ENCODE measurements at places on chromosomes 16 and 17.

- DNase-seq: no peak
Measured at GRCh38 chr17:9936095-9936494, 31.0 kb upstream of the RCVRN start.

GRCh38 chr16:73306901-73307413 is 259.0 kb upstream of the ZFHX3 start:
- no peak for DNase-seq

GRCh38 chr16:67146523-67147357 is 4.1 kb downstream of the B3GNT9 start:
- DNase-seq: no peak

DNA sequence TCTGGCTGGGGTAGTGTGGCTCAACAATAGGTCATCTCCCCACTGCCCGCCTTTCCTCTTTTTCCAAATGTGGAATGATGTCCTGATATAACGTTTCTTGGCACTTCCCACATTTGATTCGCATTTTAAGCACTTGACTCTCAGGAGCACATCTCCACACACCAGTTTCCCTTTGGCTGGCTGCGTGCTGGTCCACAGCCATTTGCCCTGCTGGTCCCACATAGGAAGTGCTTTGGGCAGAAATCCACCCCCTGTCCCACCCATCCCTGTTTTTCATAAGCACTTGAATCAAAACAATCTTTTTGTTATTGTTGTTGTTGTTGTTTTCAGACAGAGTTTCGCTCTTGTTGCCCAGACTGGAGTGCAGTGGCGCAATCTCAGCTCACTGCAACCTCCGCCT is 24.0 kb upstream of the TNFRSF13B start:
- no peak for DNase-seq

DNA sequence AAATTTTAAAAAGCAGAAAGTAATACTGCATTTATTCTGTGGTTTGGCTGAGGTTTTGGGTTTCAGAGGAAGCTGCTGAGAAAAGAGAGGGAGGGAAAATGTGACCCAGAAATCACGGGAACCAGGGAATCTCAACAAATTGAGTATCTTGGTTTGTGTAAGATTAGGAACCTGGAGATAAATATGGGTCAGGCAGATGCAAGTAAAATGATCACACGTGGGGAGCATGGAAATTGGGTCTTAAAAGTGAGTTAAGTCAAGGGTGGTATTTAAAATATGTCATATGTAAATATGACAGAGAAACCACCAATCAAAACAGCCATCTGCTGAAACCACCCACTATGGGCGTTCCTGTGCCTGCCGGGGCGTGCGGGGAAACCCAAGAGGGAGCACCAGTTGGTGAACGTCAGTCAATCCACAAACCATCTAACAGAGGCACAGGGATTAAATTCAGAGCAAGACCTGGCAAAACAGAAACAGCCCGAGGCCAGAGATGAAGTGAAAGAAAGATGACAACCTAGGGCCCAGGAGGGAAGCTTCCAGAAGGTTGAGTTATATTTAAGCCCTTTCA is 33.4 kb downstream of the CDH13 start:
- no peak for DNase-seq

- no peak for DNase-seq
Measured at GRCh38 chr16:84049403-84050060, 6.9 kb upstream of the SLC38A8 start.

DNA sequence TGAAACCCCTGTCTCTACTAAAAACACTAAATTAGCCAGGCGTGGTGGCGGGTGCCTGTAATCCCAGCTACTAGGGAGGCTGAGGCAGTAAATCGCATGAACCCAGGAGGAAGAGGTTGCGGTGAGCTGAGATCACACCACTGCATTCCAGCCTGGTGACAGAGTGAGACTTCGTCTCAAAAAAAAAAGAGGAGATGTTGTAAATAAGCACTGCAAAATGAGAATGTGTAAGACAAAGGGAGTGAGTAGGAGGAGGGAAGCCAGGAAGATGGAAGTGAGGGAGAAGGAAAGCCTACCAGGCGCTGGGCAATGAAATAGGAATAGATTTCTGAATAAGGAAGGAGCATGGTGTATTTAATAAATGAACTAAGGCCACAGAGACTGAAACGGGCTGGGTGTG is 8.7 kb upstream of the PRPF8 start:
- no peak for DNase-seq

GRCh38 chr16:57624044-57624688 is 4.3 kb upstream of the ADGRG1 start:
- no peak for DNase-seq

DNA sequence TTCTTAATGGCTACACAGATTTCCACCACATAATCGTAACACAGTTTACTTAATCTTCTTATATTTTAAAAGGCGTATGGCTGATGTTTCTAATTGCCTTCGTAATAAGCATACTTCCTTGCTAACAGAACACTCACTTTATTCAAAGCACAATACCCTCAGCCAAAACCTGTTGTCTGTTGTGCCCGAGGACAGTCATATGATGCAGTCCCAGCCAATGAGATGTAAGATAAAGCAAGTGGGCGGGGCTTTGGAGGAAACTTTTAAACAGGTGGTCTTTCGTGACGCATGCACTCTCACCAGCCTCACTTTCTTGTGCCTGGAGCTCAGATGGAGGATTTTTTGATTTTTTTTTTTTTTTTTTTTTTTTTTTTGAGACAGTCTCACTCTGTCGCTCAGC is 174.1 kb downstream of the ZFHX3 start:
- no peak for DNase-seq

- DNase-seq: no peak
Measured at GRCh38 chr17:1541367-1541904, 21.2 kb downstream of the PITPNA start.

DNA sequence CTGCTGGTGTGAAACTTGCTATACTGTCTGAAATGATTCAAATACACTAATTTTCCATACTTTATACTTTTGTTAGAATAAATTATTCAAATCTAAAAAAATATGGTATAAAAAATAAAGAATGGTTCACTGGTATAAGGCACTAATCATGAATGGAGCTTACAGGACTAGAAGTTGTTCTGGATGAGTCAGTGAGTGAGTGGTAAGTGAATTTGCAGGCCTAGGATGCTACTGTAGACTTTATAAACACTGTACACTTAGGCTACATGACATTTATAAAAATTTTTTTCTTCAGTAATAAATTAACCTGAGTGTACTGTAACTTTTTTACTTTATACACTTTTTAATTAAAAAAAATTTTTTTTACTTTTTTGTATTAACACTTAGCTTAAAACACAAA is 95.5 kb downstream of the MAP2K4 start:
- no peak for DNase-seq

DNA sequence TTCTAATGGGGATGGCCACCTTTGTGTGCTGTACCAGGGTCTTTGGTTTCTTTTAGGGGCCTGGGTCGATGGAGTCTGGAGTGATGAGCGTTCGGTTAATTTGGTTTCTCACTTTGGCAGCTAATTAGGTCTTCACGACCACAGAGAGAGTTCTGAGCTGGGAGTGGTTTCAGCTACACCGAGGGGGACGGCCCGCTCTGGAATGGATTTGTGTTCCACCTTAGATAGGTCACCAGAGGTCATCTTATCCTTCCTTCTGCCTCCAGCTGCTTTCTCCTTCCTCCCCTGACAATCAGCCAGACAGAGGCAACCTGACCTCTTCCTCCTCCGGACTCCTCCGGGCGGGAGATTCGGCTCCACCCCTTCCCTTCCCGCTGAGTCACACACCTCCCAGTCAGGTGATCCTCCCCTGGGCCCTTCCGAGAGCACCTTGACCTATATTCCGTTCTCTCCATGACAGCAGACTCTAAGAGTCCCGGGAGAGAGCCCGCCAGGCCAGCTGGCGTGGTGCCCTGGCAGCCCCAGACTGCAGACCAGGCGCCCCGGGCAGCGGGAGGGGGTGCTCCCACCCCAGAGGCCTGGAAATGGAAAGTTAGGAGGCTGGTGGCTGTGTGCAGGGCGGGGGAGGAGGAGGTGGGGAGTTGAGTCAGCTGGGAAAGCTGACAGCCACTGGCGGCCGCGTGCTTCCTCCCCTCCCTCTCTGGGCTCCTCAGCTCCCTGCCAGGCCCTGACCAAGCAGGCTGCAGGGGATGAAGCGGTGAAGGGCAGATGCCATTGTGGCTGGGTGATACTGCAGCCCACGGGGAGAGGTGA is 44.7 kb downstream of the CHD9 start:
- peak; percentile 43 for DNase-seq

GRCh38 chr16:68086336-68086841 is 1.2 kb downstream of the NFATC3 start:
- no peak for DNase-seq

DNA sequence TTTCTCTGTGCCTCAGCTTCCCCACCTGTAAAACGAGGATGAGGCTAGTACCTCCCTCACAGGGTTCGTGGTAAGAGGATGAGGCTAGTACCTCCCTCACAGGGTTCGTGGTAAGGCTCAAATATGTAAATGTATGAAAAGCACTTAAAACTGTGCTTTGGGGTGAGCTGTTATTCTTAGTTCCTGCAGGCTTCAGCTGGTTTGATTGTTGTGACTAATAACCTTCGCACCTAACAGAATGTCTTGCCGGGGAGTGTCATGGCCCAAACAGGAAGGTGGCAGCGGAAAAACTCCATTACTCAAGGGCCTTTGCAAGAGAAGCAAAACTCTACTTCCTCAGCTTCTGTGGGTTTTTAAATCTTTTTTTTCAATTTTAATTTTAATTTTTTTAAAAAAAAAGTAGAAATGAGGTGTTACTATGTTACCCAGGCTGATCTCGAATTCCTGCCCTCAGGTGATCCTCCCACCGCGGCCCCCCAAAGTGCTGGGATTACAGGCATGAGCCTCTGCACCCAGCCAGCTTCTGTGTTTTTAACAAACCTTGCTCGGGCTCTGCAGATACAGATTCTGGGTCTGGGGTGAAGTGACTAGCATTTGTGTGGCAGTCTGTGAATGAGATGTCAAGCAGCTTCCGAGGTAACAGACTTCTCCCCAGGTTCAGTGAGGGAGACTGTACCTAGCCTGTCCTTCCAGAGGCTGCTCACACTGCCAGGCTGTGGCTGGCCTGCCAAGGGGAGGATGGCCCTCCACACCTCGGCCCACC is 103.0 kb downstream of the RAB11FIP4 start:
- no peak for DNase-seq

- no peak for DNase-seq
Measured at GRCh38 chr17:48262982-48263730, 155.6 kb downstream of the SNX11 start.

DNA sequence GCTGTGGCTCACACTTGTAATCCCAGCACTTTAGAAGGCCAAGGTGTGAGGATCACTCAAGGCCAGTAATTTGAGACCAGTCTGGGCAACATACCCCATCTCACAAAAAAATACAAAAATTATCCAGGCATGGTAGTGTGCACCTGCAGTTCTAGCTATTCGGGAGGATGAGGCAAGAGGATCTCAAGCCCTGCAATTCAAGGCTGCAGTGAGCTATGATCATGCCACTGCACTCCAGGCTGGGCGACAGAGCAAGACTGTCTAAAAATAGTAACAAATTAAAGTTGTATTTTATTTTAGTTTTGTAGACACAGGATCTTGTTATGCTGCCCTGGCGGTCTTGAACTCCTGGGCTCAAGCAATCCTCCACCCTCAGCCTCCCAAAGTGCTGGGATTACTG is 18.2 kb downstream of the USP31 start:
- no peak for DNase-seq

DNA sequence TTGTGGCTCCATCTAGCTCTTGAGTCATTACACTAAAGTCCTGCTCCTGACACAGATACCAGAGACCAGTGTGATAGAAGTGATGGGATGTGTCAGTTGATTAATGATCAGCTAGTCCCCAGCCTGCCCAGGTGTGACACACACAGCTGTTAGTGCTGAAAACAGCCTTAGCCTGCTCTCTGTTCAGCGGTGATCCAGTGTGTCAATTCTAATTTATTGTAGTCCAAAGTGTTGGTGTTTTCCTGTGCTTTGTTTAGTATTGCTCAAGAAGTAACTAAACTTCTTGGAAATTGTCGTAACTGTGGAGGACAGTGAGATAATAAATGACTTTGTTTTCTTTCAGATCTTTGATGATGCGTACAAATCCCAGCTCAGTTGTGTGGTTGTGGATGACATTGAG is 92.3 kb downstream of the WNT3 start:
- DNase-seq: no peak

GRCh38 chr17:37490022-37490587 is 414 bp downstream of the DUSP14 start:
- peak; percentile 74 for DNase-seq
